ENCODE measurements at places on chromosomes 1 and 21. TPM values are rescaled to one million over a fixed set of nuclear protein-coding genes. Genes with fewer than 3 reads are reported as not detected.

DNA sequence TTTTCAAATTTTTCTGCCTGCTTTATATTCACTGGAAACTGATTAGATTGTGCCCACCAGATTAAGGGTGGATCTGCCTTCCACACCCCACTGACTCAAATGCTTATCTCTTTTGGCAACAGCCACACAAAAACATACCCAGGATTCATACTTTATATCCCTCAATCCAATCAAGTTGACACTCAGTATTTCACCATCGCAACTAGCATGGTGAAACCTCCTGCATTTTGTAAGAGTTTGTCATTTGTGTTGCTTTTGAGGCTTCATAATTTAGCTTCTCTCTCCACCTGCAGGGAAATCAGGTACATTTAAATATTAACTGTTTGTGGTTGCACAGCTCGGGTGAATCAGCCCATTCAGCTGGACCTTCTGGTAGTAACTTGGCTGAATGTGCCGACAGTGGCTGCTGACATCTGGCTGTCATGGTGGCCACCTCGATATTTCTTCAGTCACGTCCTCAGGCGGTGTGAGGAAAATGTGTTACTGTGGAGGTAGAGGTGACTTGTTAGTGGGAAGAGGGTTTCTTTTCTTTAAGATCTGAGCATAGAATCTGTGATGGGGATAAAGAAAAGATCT is 224.0 kb downstream of the PTBP2 start:
- no peak for DNase-seq

GRCh38 chr1:154434346-154435085 is 29.4 kb downstream of the IL6R start:
- no peak for DNase-seq

DNA sequence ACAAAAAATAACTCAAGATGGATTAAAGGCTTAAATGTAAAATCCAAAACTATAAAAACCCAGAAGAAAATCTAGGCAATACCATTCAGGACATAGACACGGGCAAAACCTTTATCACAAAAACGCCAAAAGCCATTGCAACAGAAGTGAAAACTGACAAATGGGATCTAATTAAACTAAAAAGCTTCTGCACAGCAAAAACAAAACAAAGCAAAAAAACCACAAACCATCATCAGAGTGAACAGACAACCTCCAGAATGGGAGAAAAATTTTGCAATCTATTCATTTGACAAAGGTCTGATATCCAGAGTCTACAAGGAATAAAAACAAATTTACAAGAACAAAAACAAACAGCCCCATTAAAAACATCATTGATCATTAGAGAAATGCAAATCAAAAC is 4.5 kb upstream of the PGBD2 start:
- no peak for DNase-seq

DNA sequence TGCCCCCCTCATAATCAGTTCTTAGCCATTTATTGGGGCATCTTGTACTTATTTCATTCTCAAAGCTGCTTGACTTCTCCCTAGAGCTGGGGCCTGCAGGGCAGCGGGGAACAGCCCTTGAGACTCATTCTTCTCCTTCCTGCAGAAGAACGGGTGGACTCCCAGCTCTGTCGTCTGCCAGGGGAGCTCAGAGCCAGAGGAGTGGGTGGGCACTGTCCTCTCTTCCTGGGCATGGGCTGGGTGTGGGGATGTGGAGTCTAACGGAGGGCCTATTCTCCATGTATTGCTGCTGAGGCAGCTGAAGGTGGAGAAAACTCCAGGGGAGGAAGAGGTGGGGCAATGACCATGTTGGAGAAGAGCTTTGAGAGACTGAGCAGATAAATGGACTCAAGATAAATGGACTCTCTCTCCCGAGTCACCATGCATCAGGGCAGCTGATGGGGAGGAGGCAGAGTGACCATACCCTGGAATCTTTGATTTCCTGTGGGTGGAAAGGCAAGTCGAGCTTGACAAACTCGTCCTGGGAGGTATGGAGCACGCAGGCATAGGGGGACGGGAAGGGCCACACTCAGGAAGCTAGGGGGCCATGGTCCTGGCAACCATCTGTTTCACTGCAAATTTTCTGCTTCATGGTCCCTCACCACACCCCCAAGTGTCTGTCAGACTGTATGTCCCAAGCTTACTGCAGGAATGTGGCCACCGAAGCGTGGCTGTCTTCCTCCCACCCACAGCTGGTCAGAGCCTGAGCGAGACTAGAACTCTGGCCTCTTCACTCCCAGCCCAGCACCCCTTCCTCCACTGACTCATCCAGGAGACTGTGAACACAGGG is 56.9 kb upstream of the ATP2B4 start:
- DNase-seq = no peak

- DNase-seq = no peak
These were observed 431.0 kb downstream of the DPYD start for GRCh38 chr1:97489834-97490233.

DNA sequence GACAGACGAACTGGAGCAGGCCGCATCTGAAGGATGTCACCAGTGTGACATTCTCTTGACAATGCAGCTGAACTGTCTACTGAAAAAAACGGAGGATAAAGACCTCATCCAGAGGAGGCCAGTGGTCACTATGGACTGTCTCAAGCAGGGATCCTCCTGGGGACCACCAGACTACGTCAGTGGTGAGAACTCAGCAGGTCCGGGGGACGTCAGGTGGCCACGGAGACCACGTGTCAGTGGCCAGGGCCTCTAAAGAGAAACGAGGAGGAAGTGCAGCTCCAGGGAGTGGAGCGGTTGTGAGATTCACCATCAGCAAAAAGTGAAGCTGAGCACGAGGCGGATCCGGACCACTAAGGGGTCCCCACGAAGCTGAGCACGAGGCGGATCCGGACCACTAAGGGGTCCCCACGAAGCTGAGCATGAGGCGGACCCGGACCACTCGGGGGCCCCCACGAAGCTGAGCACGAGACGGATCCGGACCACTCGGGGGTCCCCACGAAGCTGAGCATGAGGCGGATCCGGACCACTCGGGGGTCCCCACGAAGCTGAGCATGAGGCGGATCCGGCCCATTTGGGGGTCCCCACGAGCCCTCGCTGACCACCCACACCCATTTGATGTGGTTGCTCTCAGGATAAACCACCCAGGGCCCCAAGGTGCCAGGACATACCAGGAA is 13.5 kb upstream of the TMEM240 start:
- no peak for DNase-seq

- no peak for DNase-seq
These were observed 721.3 kb upstream of the NCAM2 start for GRCh38 chr21:20276954-20277353.

DNA sequence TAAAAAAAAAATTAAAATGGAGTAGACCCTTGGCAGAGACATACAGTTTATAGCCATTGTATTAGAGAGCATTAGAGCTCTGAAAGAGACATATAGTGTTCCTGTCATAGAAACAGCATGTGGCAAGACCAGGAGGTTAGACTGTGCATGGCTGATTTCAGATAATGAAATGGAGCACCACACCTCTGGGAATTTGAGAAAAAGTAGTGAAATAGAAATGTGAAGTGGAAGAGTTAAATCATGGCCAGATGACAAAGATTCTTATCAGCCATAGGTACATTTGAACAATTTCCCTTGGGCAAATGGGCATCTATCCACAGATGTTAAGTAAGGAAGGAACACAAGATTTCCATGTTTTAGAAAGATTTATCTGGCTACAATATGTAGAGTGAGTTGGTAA is 1083.1 kb downstream of the PLA2G4A start:
- no peak for DNase-seq

GRCh38 chr1:17946434-17946833 is 161.2 kb upstream of the IGSF21 start:
- DNase-seq = no peak

DNA sequence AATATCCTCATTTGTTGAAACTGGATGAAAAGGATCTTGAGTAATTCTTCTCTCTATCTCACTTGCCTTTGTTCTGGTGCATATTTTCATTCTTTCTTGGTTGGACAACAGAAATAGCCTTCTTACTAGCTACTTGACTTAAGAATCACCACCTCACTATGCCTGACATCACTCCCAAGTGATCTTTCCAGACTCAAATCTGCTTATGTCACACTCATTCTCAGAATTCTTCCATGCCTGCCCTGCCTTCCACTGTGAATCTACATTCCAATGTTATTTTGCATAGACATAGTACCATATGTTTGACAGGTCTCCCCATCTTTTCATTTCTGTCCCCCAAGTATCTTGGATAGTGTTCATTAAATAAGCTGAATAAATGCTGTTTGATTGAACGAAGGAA is 78.5 kb upstream of the DPYD start:
- DNase-seq = no peak

- no peak for DNase-seq
These were observed 79.9 kb downstream of the DMRTA2 start for GRCh38 chr1:50343323-50343722.

DNA sequence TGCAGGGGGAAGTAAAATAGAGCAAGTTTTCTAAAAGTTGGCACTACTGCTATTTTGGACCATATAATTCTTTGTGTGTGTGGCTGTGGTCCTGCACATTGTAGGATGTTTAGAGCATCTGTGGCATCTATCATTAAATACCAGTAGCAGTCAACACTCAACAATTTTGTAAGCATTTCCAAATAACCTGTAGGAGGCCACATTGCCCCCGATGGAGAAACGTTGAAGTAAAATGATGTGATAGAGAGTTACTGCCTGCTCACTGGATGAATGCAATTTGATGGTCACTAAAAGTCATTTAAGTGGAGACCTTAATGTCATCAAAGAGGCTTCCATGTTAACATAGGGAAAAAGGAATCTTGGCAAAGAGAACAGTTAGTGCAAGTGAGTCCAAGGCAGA is 560.8 kb downstream of the NEGR1 start:
- no peak for DNase-seq

GRCh38 chr1:214966346-214966745 is 116.2 kb upstream of the KCNK2 start:
- DNase-seq = no peak

- DNase-seq = no peak
These were observed 16.7 kb upstream of the LYST start for GRCh38 chr1:235883261-235883927.

- DNase-seq = no peak
These were observed 63.1 kb upstream of the MUTYH start for GRCh38 chr1:45403298-45403697.

- DNase-seq = no peak
These were observed 32.5 kb downstream of the MTF2 start for GRCh38 chr1:93111561-93111960.

DNA sequence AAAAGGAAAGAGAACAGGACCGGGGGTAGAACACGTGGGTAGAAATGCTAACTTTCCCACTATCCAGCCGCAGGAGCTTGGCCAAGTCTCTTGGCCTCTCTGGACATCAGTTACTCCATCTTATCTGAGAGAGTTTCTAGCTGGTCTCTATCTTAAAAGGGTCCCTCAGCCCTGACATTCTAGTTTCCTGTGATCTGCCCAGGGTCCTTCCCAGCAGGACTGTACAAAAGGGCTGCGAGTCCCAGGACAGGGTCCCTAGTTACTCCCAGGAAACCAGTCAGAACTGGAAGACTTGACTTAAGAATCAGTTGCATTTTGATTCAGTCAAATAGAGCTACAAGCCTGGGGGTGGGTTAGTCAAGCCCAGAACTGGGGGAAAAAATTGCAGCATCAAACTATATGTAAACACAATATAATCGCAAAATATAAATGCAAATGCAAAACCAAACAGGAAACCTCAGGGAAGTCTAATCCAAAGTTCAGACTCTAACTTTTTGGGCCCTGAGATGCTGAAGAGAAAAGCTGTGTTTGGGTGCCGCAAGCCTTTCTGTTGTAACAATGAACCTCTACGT is 2.9 kb downstream of the ASAP3 start:
- no peak for DNase-seq

DNA sequence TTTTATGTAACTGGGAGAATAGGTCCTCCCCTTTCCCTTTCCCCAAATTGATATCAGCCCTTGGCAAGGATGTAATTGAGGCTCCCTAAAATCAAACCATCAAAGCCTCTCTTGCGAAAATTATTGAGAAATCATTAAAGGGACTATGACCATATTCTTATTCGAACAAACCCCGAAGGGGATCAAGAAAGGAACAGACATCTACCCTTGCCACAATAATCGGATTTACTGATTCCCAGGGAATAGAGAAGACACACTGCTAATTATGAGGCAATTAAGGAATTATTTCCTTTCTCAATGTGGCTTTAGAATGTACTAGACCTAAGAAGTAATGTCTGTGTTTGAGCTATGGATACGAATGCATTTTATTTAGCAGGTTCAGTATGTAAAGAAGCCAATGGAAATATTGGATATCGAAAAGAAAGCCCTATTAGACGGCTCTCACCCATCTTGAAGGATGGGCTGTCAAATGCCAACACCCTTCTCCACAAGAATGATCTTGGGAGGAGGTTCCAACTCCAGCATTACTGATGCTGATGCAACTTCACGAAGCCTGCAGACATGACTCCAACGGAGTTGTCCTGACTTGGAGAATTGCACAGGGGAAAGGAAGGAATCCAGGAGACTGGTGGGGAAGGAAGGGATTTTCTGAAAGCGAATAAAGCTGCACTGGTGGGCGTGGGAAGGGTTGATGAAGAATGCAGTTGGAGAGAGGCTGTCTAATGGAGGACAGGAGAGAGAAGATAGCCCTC is 11.6 kb upstream of the PTPRF start:
- no peak for DNase-seq

DNA sequence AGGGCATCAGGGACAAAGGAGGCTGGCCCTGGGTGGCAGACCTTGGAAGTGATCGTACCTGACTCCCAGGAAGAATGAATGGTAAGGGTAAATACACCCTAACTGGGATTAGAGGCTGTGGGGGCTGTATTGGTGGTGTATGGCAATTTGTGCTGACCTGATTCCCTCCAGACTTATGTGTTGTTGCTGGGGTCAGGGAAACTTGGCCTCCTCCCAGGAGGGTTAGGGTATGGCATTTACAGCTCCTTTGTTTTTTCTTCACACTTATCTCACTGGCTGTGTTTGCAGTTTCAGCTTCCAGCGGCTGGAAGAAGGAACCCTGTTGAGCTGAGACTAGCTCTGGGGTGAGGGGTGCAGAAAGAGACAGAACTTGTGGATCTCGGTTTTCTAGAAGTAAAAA is 8.2 kb downstream of the VANGL1 start:
- no peak for DNase-seq

- no peak for DNase-seq
These were observed 444.2 kb downstream of the SETD4 start for GRCh38 chr21:35616090-35616489.

GRCh38 chr1:173062150-173062938 is 11.6 kb upstream of the TNFSF18 start:
- no peak for DNase-seq

GRCh38 chr1:23524716-23525401 is 6.2 kb downstream of the E2F2 start:
- peak; percentile 72 for DNase-seq

GRCh38 chr1:81800695-81801650 is at the start of gene ADGRL2:
ADGRL2 (plus strand) TSS chr1:81800934; CDS start chr1:81836985, 36,051 bp downstream.
- peak; percentile 63 for DNase-seq

- no peak for DNase-seq
These were observed 14.2 kb downstream of the CAPN2 start for GRCh38 chr1:223726380-223727001.

EXOC8 gene
- total RNA-seq = 8.8 TPM

C1QB gene
- 118 TPM for total RNA-seq

COL6A2 gene
- total RNA-seq = 55.2 TPM

MIXL1 gene
- total RNA-seq = 0.09 TPM

OR2L3 gene
- not detected for total RNA-seq

AVPR1B gene
- total RNA-seq = 0.09 TPM

CYP4A11 gene
- total RNA-seq = not detected

ALDH4A1 gene
- 12.3 TPM for total RNA-seq

MAP3K7CL gene
- 1.7 TPM for total RNA-seq

CD34 gene
- 6.4 TPM for total RNA-seq

LCA5L gene
- 1.6 TPM for total RNA-seq

TMEM82 gene
- total RNA-seq = not detected

PMVK gene
- 14.7 TPM for total RNA-seq

SPRR2E gene
- total RNA-seq = not detected

SAMD11 gene
- total RNA-seq = 0.38 TPM

PTPN14 gene
- 1.3 TPM for total RNA-seq

ALG14 gene
- total RNA-seq = 4.3 TPM
